SHP77 (cell line): ENCODE measurements at places on chromosomes 1 and 21.

DNA sequence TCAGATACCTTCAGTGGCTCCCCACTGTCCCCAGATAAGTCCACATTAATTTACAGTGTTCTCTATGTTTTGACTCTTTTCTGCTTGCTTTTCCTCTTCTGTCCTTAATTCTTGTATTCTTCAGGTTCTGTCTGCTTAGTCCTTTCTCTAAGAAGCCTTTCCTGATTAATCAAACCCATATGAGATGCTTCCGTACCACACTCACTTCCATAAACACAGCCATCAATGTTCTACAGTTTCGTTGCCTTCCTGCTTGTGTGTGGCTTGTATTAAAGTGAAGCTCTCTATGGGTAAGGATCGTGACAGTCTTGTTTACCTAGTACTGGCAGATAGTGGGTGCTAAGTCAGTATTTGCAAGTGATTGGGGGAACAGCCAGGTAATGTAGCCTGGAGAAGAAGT, 75.9 kb downstream of the PRDM2 start:
- no peak for DNase-seq

DNA sequence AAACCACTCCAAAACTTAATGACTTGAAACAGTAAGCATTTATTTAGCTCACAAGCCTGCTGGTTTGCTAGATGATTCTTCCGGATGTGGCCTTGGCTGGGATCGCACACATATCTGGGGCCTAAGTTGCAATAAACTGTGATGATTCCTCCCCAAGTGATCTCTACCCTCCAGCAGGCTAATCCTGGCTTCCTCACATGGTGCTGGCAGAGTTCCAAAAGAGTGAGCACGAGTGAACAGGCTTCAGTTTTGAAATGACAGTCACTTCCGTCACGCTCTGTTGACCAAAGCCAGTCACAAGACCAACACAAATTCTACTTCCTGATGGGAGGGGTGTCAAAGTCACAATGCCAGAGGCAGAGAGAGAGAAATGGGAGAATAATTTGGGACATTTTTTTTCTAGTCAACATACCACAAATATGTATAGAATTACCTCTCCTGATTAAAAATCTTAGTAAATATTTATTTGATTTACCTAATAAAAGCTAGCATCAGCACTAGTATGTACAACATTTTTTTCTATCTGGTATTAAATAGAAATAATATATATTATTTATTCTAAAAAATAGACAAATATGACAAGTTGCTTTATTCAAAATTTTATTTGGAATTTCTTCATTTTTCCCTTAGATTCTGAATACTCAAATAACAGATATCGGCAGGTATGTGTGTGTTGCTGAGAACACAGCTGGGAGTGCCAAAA, 292.7 kb downstream of the TPR start:
- peak; percentile 98 for DNase-seq

DNA sequence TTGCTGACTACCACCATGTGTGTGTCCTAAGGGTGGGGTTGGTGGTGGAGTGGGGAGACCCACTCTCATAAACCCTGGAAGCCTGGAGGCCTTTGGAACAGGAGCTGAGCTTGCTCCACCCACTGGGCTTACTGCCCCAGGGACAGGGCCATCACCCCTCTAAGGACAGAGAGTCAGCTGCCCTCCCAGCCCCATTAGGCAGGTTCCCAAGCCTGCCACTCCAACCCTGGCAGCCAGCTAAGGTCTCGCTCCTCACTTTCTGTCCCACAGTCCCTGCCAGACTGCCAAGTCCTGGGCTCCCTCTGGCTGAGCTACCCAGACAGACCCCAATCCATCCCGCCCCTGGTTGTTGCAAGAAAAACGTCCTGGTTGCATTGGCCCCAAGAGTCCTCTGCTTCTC, 3.8 kb downstream of the NT5C1A start:
- no peak for DNase-seq

DNA sequence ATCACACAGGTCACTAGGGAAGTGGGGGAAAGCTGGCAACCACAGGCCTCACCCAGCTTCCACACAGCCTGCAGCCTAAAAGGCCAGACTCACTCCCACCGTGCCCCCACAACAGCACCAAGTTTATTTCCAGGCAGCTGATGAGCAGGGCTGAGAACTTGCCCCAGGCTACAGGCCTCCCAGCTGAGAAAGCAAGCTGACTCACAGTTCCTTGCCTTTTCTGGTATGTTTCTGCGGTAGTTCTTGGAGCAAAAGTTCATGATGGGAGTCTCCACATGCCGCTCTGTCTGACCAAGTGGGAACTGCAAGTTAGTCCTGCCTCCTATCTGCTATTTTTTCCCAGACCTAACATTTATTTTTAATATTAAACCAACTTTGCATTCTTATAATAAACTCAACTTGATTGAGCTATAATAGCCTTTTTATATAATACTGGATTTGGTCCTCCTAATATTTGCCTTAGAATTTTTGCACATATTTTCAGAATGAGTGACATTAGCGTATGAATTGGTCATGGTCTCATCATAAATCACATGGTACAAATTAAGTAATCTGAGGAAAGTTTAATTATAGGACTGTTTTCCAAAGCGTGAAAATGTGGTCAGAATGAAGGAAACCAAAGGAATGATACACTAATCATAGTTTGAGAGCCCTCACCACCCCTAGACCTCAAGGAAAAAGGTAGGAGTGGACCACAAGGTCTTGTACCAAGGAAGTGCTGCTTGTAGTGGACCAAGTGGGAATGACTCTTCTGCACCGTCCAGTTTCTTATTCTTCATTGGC, 30.7 kb downstream of the RPAP2 start:
- DNase-seq, result no peak

DNA sequence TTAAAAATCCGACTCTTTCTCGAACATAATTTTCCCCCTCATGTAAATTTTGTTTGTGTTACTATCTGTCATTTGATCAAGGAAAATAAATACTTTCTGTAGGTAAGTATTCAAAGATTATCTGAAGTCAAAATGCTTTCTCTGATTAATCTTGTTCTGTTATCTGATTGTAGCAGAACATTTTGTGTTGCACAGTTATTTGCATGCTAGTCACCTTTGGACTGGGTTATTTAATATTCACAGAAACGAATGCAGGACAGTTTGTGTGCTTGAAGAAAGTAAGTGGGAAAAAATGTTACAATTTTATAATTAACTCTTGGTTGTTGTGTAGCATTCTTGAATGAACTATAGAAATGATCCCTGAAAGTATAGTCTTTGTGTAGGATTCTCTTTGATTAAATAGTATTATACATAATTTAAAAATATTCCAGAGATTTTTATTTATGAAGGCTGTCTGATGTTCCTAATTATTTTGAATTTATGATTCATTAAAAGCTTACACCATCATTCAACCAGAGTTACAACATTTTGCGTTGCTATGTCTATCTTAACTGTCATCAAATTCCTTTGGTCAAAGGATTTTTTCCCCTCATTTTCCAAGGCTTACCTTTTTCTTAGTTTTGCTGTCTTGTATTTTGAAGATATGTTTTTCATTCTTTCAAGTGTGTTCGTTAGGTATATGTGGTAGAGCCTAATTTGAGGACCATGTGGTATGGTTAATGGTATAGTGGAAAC, 176.6 kb downstream of the GIPC2 start:
- no peak for DNase-seq

DNA sequence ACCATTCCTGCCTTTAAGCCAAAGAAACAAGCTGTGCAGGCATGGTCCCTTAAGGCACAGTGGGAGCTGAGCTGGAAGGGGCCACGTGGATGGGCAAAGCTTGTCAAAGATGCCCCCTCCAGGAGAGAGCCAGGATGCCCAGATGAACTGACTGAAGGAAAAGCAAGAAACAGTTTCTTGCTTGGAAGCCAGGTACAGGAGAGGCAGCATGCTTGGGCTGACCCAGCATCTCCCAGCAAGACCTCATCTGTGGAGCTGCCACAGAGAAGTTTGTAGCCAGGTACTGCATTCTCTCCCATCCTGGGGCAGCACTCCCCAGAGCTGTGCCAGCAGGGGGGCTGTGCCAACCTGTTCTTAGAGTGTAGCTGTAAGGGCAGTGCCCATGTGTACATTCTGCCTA, 1.3 kb upstream of the SLC50A1 start:
- DNase-seq, result no peak

- no peak for DNase-seq
These were observed 5.9 kb downstream of the ZNF644 start for GRCh38 chr1:91015794-91016550.

DNA sequence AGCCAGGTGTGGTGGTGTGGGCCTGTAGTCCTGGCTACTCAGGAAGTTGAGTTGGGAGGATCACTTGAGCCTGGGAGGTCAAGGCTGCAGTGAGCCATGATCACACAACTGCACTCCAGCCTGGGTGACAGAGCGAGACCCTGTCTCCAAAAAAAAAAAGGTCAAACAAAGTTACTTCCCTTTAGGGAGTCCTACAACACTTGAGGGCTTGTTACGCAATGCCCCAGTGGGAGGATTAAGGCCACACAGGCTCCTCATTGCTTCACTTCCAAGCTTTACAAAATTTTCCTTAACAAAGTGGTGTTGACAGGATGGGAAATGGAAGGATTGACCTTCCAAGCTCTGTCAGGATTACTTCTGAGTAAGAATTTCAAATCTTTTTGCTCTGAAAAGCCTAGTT, 6.2 kb upstream of the EXTL1 start:
- no peak for DNase-seq

GRCh38 chr21:35259457-35259856, 210.4 kb upstream of the RUNX1 start:
- no peak for DNase-seq

- no peak for DNase-seq
These were observed 5.7 kb downstream of the HAPLN2 start for GRCh38 chr1:156624814-156625435.
